ENCODE measurements at places on chromosomes 1 and 21.

DNA sequence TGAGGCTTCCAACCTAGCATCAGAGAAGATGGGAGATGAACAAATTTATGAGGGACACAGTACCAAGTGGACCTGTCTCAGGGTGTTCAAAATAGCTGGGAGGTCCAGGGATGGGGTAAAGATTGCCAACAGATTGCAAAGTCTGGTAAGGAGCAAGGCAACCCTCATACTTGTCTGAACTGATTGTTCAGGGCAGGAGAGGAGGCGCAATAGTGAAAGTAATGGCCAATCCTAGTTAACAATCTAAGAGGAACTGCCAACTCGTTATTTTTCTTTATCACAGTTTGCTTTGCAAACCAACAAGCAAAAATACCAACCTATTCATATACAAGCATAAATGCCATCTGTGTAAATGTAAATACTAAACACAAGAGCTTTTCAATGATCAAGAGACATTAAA is 78.4 kb upstream of the S1PR1 start:
- H3K4me3 ChIP-seq = no peak overlapping the region
- H3K36me3 ChIP-seq = no peaks in the 10 kb centered on the region
- no peaks in the 10 kb centered on the region for H3K4me1 ChIP-seq
- no peak for DNase-seq
- no peaks in the 10 kb centered on the region for H3K27me3 ChIP-seq

DNA sequence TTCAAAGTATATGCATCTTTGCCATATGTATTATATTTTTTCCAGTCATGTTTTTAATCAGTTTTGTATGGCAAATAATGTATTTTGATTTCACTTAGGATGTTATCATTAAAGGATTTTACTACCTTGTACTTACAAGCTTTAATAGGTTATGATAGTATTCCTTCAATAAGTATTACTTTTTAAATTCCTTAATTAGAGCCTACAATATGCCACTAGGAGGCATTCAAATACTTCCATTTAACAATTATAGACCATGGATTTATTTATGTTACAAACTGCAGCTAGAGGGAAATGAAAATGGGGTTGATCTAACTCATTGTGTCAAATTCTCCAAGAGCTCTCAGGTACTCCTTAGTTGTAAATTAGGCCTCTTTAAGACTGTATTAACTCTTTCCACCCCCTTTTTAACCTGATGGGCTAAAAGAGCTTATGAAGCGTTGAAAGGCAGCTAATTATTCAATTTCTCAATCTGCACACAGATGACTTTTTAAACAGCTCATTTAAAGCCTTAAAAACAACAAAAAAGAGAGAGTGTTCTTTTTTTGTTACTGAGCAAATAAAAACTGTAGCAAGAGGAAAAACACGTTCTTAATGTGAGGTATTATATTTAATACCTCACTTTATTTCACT is 156.2 kb downstream of the DENND1B start:
- no peaks in the 10 kb centered on the region for H3K4me1 ChIP-seq

- DNase-seq = no peak
- H3K27ac ChIP-seq = no peak overlapping the region
- H3K4me3 ChIP-seq = no peak overlapping the region
- H3K36me3 ChIP-seq = no peaks in the 10 kb centered on the region
Measured at GRCh38 chr1:166933140-166933539, 42.2 kb downstream of the ILDR2 start.

GRCh38 chr1:214854126-214854875 is 228.2 kb upstream of the KCNK2 start:
- no peaks in the 10 kb centered on the region for H3K27me3 ChIP-seq
- DNase-seq = no peak
- no peak overlapping the region for H3K4me3 ChIP-seq
- no peaks in the 10 kb centered on the region for H3K4me1 ChIP-seq

DNA sequence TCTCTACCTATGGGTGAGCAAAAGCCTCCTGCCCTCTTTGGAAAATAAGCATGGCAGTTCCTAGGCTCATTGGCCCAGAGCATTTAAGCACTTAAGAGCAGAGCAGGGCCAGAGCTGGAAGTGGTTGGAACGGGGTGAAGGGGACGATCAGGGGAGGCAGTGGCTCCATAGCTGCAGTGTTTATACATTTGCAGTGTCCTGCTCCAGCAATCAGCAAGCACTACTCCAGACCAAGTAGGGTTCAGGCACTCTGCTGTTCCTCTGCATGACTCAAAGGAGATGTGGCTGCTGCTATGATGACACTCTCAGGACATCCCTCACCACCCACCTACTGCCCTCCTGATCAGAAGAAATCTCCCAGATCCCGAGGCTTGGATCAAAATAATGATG is 55.0 kb downstream of the TRABD2B start:
- H3K27ac ChIP-seq = no peak overlapping the region
- H3K27me3 ChIP-seq = no peaks in the 10 kb centered on the region
- DNase-seq = no peak
- H3K4me1 ChIP-seq = peaks cover 10% of the 10 kb centered on the region
- H3K36me3 ChIP-seq = no peaks in the 10 kb centered on the region

All from RWPE2 (cell line).